Amniotic stem cell (primary cell): ENCODE measurements at places on chromosomes 2 and 18.

GRCh38 chr2:54859997-54860701 is 136.7 kb downstream of the EML6 start:
- DNase-seq = no peak

DNA sequence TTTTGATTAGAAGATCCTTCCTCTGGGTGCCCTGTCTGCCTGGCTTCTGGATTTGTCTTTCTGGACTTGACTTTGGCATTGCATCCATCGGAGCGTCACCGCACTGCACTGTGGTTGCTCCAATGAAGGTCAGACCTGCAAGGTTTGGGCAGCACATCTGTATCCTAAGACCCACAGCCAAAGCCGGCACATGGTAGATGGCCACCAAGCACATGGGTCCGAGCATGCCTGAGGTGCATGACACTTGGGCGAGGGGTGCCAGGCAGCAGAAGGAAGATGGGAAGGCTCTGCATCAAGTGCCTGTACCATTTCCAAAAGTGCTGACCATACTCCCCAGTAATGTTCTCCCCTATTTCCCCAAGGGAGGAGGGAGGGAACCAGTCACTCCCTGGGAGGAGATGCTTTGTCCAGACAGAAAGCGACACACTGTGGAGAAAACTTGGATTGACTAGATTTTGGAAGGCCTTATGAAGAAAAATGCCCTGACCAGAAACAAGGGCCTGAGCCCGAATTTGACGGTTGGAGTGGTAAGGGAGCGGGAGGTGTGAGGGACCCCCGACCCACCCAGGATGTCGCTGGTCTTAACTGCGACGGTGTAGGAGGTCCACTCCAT is 149.9 kb downstream of the LOXHD1 start:
- DNase-seq = no peak

GRCh38 chr2:8134985-8135682 is 546.7 kb upstream of the ID2 start:
- DNase-seq = no peak

- no peak for DNase-seq
Measured at GRCh38 chr2:218404351-218405085, 4.8 kb downstream of the CTDSP1 start.

DNA sequence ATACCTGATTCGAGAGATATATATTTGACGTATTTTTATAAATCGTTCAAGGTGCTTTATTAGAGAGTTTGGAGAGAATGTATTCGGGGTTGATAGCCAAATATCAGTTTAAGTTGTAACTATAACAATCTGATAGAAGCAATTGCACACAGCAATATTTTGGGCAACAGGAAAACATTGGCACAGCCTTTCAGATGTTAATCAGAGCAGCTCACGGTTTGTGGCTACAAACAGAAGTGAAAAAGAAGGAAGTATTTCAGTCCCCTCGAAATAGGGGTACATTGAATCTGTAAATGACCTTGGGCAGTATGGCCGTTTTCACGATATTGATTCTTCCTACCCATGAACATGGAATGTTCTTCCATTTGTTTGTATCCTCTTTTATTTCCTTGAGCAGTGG is 20.6 kb downstream of the SERPINB10 start:
- no peak for DNase-seq

GRCh38 chr18:51196118-51196810 is 1.2 kb downstream of the MEX3C start:
- DNase-seq = no peak

- DNase-seq = no peak
Measured at GRCh38 chr2:103324671-103325070, 562.8 kb downstream of the TMEM182 start.

DNA sequence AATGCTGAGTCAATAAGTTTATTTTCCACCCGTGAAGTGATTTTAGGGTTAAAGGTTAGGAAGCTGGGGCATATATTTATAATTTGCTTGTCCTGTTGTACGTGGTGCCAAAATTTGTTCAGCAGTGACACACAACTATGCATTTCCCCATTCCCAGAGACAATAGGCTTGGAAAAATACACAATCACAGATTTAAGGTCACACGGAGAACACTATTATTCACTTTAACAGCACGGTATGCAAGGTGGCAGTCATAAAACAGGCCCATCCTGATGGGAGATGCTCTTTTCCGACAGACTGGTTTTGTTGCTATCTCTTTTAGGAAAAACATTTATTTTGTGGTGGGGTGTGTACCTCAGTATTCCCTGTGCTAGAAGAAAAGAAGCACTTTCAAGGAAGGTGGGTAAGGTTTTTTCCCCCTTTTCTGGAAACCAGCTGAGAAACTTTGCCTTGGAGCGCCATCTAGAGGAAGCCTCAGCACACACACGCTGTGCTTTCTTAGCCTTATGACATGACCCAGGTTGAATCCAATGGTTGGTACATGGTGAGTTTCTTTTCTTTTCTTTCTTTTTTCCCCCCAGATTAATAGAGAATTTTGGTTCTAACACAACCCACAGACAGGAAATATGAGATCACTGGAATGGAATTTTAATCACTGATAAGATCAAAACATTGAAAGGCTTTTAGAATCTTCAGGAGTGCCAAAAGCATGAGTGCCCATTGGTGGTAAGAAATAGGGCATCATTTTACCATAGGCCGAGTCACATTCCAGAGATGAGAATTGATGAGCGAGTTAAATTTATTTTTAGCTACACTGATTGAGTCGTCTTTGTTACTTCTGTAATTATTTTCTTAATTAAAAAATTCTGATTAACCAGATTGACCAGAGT is 332.1 kb downstream of the AGPS start:
- DNase-seq = peak; percentile 16

DNA sequence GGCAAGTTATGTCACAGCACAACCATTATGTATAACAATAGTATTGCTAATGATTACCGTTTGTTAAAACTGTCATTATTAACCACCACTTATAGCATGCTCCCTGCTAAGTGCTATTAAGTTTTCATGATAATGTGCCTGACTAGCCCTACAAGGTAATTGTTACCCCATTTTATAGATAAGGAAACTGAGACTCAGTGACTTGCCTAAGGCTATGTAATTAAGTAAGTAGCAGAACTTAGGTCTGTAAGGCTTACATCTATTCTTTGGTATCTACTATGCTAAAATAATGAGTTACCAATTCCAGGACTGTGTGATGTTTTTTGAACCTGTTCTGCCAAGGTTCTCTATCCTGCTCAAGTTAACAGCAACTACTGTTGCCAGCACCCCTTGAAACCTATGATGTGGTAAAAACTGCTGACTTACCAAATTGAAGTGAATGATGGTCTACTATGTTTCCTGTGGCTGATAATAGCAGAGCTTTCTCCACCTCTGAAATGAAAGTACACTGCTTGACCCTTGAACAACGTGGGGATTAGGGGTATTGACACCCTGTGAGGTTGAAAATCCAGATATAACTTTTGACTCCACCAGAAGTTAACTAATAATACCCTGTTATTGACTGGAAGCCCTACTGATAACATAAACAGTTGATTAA is 18.2 kb downstream of the ACVR2A start:
- no peak for DNase-seq

- no peak for DNase-seq
Measured at GRCh38 chr2:157304811-157305722, 20.6 kb downstream of the ERMN start.

GRCh38 chr2:238945433-238946150 is 97.7 kb downstream of the TWIST2 start:
- DNase-seq = no peak

DNA sequence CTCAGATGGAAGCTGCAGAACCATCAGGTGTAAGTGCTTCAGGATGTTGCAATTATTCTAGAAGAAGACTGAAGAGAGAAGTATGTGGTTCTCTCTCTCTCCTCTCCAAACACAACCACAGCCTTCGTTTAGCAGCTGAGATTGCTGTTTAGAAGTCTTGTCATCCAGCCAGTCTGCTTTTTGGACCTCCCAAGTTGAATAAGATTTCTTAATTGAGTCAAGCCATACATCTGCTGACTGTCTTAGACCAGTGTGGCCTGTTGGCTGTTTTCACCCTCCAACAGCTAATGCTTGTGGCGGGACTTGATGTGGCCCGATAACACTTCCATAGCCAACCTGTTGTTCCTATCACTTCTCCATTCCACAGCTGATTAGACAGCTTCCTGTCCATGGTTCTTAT is 91.3 kb upstream of the TMEM17 start:
- no peak for DNase-seq

GRCh38 chr2:85434696-85435095 is 16.2 kb downstream of the SH2D6 start:
- no peak for DNase-seq

GRCh38 chr2:178109813-178110212 is 2.4 kb upstream of the RBM45 start:
- peak; percentile 22 for DNase-seq

DNA sequence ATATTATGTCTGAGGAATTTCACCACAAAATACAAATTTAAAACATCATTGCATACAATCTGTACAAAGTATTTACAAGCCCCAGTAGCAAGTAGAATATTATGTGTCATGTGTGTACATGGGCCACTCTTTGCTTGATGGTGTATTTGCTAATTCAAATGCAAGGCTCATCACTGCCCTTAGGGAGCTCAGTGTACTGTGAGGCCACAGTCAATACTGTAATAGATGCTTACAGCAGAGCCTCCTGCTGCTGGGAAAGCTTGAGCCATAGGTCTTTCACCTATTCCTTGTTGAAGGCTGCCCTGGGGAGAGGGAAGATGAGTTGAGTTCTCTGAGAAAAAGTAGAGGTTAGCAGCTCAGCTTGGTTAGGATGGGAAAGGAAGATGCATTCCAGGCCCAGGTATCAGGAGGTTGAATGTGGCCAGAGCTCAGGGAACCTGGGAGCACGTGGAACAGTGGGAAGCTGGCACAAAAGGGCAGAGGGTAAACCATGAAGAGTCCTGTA is 189.6 kb downstream of the LRP1B start:
- DNase-seq = no peak

- no peak for DNase-seq
Measured at GRCh38 chr2:60957224-60957623, 60.3 kb upstream of the PEX13 start.

- DNase-seq = no peak
Measured at GRCh38 chr2:239800785-239801386, 224.3 kb downstream of the NDUFA10 start.

DNA sequence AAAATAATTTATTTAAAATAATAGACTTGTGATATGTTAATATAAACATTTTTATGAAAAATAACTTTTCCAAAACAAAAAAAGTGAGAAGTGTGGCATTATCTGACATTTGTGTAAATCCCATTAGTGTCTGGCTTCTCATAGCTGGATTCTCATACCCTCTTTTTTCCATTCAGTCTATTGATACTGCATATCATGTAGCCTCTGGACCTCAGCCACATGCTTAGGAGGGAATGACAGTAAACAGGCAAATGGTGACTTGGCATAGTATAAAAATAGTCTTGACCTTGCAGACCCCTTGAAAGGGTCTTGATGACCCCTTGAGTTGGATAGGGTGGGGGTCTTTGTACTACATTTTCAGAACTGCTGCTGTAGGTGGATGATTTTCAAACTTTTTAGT is 29.2 kb downstream of the GALNT1 start:
- no peak for DNase-seq

DNA sequence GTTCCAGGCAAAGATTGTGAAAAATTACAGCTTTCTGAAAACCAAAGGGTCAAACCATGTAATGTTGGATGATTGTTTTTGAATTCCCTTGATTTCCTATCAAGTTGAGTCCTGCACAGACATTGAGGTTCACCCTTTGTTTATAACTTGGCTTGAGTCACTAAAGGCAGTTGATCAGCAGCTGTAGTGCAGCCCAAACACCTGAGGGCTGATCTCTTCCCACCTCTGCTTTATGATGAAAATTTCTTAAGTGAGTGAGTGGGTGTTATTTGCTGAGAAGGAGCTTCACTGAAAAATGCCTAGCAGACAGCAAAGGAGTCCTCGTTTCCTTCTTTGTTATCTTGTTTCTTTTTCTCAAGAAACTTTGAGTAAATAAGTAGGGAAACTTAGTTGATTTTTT is 31.9 kb upstream of the BMPR2 start:
- no peak for DNase-seq

- DNase-seq = no peak
Measured at GRCh38 chr2:239215136-239215925, 185.5 kb downstream of the HDAC4 start.

GRCh38 chr2:240060977-240061591 is 7.8 kb upstream of the OR6B3 start:
- DNase-seq = peak; percentile 50

DNA sequence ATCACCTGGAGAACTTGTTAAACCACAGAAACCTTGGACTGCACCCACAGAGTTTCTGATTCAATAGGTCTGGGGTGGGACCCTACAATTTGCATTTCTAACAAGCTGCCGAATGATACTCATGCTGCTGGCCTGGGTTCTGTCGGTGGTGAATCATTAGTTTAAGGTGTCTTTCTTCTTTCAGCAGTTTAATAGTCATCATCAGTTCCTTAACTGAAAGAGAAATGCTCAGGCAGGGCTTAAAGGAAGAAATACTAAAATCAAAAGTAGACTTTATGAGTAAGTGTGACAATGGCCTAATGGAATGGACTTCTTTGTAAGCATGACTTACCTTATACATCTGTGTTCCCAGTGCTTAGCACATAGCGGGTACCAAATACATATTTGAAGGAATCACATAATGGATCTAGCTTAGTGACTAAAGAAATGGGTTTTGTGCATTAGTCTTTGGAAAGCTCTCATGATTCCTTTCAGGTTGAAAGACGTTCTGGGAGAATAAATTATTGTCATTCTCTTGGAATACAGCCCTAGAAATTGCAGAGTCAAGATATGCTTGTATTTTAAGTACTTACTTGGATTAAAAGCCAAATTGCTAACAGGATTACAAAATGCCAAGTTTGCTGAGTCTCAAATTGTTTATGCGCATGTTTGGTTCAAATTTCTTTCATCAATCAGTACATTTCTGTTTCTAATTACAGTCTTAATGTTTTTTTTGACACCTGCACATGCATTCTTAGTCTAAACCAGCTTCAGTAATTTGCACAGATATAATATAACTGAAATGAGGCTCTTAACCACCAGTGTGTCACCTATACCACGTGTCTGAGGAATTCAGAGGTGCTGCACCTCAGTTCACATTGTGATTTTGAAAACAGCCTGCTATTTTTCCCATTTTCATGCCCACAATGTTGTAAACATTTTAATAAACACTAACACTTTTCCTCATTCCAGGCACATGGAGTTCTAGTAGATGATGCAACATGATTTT is 220.3 kb upstream of the NRP2 start:
- DNase-seq = no peak

GRCh38 chr18:63141778-63142176 is 177.8 kb downstream of the BCL2 start:
- DNase-seq = no peak
